ENCODE measurements at places on chromosomes 11 and 22.

- peak; percentile 50 for DNase-seq
Measured at GRCh38 chr11:64331569-64332371, 8.2 kb upstream of the CCDC88B start.

DNA sequence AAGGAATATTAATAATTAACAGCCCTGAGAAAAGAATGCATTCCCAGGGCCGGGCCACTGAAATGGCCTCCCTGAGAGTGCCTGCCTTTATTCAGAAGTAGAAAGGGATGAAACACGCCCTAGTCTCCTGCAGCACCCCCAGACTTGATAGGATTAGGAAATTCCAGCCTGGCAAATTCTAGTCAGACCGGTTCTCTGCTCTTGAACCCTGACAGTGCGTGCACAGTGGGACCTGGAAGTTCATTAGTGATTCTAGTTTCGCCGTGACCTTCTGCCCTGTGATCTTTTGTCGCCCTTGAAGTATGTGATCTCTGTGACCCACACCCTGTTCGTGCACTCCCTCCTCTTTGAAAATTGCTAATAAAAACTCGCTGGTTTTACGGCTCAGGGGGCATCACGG is 2.1 kb upstream of the GSTP1 start:
- no peak for DNase-seq

DNA sequence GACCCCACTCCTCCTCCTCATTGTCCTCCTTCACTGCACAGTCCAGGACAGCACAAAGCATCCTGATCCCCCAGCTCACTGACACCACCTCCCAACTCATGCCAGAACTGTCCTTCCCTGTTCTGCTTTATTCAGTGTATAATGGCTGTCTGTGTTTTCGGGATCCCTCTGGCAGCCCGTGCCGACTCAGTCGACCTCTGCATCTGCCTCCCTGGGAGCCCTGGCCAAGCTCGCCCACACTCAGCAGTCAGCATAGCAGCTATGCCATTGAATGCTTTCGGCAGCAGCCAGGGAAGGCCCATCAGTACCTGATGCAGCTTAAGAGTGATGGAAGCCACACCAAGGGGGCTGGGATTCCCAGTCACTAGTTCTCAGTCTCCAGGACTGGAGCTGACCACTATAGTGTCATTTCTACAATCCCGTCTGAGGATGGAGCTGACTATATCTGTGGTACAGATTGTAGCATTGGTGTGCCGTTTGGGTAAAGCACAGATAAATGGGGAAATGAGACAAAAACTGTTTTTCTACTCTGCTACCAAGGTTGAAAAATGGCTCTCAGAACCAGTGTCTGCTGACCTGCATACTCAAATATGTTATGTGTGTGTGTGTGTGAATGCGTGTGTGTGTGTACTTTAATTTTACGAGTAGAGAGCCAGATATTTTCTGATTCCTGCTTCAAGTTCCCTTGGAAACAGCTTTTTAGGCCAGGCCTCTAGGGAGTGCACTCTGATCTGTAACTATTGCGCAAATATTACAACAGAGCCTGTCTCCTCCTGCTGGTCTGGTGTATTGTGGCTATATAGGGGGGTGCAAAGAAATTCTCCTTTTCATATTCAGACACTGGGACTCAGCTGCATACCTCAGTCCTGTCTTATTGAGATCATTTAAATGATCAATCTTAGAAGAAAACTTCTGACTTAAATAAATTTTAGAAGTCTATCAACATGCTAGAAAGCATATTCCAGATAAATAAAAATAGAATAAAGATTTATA is 78.8 kb upstream of the TOP3B start:
- DNase-seq, result no peak

- DNase-seq, result no peak
Measured at GRCh38 chr22:31825513-31825912, 71.7 kb downstream of the DEPDC5 start.

DNA sequence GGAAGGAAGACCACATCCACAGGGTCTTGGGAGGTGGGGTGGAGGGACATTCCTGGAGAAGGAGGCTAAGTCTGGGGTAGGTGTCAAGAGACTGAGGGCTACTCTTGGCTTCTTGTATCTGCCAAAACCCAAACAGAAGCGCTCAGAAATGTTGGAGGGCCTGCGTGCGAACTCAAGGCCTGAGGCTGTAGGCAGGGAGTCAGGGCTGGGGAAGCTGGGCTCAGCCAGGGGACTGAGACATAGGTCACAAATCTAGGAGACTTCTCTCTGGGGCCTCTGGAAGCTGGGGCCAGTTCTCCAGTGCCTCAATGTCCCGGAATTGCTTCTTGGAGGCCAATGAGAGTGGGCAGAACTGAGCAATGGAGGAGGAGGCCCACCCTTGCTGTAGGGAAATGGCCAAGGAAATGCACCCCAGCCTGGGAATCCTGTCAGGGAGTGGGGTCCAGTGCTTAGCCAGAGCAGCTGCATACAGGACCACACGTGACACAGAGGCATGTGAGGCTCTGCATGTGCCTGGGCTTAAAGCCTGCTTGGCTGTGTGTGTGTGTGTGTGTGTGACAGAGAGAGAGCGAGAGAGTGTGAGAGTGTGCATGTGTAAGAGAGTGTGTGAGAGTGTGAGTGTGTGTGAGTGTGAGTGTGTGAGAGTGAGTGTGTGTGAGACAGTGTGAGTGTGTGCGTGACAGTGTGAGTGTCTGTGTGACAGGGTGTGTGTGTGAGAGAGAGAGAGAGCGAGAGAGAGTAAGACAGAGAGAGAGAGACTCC is 141.3 kb downstream of the ST3GAL4 start:
- no peak for DNase-seq

DNA sequence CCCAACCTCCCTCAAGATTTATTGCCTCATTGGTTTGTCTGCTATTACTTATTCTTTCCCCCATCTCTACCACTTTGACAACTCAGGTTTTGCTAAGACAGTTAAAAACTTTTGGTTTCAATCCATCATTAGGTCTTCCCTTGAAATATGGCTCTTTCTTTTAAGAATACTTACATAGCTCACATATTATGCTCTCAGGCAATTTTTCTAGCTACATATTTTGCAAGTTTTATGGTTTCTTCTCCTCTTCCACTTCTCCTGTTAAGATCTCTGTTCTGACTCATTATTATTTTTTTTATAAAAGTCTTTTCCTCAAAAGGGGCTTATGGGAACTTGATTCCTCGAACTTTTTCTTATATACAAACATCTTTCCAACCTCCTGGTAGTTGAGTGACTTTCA is 192.4 kb upstream of the MPPED2 start:
- no peak for DNase-seq

- no peak for DNase-seq
Measured at GRCh38 chr11:113805640-113806039, 26.0 kb downstream of the CLDN25 start.

GRCh38 chr22:27794226-27794625 is 7.3 kb downstream of the MN1 start:
- DNase-seq, result no peak

DNA sequence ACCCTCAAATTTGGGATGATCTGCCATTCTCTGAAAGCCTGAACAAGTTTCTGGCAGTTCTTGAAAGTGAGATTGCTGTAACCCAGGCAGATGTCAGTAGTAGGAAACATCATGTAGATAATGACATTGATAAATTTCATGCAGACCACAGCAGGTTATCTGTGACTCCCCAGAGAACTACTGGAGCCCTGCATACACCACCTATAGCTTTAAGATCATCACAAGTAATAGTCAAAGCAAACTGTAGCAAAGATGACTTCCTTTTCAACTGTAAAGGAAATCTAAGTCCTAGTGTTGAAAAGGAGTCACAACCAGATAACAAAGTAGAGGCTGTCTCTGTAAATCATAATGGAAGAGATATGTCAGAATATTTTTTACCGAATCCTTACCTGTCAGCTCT is 31.0 kb downstream of the DDIAS start:
- no peak for DNase-seq

DNA sequence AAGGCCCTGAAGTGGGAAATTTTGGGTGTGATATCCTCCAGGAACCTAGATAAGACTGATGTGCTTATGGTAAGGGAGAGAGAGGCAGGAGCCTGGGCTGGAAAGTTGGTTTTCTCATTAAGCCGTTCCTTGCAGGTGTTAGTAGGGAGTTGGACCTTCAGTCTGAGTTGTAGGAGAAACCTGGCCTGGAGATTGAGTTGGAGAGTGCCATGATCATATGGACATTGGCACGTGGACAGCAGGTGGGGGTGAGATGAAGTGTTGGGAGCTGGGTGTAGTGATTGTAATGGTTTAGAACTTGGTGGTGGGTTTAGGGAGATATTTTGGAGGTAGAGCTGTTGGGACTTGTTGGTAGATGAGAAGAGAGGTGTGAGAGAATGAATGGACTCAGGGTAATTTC is 4.9 kb downstream of the PPP6R2 start:
- no peak for DNase-seq

Data from stimulated activated CD8-positive, alpha-beta memory T cell treated with anti-CD3 and anti-CD28 coated beads, Interleukin-7, amount 100 ng/mL, for 24 hours (primary cell).